ENCODE measurements at places on chromosomes 3 and 15.

DNA sequence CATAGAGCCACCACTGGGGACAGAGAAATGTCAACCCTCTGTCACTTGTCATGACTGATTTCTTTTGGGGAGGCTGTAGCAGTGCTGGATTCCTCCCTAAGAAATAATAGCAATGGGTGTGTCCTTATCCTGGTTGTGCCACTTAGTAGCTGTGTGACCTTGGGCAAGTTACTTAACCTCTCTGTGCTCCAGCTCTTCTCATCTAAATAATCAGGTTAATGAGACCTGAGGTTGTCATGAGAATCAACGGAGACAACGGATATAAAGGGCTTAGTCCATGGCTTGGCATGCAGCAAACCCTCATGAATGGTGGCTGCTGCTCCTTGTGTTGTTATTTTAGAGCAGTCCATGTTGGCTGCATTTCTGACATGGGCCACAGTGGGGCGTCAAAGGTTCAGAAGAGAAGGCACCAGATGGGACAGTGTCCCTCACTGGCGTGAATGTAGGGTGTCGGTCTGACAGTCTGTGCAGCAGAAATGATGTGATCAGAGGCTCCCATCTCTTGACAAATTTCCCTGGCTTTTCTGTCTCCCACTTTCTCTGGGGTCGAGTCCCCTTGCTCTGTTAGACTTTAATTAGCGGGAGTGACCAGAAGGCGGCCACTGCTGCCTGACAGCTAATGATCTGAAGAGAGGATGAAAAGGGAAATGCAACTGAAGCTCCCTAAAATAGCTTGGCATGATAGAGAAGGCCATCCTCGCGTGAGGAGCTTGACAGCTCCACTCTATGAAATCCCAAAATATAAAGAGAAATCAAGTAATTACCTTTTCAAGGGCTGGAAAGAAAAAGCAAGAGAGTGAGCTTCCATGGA, 209.4 kb downstream of the CADPS start:
- no peak for DNase-seq

DNA sequence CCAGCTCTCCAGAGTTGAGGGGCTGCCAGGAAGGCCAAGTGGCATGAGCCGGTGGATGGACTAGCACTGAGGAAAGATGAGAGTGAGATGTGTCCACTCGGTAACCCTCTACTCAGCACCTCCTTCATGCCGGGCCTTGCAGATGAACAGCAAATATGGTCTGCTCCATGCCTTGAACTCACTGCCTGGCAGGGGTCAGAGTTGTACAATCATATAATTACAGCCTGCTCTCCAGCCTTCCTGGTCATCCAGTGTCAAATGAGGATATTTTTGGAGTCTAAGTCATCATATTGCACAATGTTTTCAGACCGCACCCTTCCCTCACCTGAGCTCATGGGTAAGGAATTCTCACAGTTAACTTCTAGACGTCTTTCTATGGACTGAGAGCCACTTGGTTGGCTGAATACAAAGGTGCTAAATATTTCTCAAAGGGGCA, 4.9 kb downstream of the MGLL start:
- DNase-seq: no peak

GRCh38 chr3:144394032-144394431, 422.4 kb downstream of the DIPK2A start:
- no peak for DNase-seq

GRCh38 chr3:74149466-74149865, 465.0 kb downstream of the CNTN3 start:
- DNase-seq: no peak

DNA sequence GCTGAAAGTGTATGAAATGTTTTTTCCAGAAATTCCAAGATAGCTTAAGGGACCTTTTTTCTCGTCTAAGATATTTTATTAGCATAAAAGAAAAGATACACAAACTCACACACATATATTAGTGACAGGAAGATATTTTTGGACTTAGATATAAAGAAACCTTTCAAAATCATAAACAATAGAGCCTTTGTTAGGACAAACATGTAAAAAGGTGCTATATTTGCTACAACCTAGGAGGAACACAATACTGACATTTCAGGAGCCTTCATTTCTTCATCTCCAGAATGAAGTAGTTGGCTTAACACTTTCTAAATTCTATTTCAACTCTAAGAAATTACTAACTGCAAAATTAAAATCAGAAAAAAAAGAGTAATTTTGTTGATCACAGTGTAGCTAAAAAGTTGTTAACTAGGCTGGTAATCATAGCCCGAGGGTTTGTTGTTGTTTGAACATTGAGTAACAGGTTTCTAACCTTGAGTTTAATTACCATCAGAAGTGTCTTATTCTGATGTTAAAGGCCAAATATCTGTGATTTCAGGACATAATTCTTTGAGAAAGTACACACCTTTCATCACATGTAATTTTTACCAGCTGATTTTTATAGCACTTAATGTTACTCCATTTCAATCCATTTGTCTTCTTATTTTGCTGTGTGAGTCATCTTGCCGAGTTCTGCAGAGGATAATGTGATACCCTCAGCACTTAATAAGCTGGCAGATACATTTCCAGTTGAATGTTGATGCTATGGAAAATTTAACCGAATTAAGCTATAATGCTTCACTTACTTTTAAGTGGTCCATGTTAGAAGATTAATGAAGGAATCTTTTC, 97.3 kb downstream of the MBNL1 start:
- no peak for DNase-seq

GRCh38 chr3:64730681-64731080, 42.9 kb upstream of the ADAMTS9 start:
- DNase-seq: no peak

- no peak for DNase-seq
Observed at GRCh38 chr3:4712109-4712508, 219.0 kb downstream of the ITPR1 start.

GRCh38 chr15:70252056-70252950, 154.6 kb upstream of the TLE3 start:
- DNase-seq: no peak

DNA sequence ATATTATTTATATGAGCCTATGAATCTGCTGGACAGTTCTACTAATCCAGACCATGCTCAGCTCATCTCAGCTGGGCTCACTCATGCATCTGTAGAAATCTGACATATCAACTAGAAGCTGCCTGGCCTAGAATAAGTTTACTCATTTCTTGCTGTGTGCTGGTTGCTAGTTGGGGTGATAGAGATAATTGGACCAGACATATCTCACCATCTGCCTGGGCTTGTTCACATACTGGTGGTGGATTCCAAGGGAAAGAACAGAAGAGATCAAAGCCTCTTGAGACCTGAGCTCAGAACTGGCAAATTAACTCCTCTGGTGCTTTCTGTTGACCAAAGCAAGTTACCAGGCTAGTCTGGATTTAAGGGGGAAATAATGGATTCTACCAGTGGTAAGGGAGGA, 109.1 kb downstream of the NSUN3 start:
- DNase-seq: no peak

- DNase-seq: no peak
Observed at GRCh38 chr3:113695431-113695785, 1.0 kb downstream of the USF3 start.

DNA sequence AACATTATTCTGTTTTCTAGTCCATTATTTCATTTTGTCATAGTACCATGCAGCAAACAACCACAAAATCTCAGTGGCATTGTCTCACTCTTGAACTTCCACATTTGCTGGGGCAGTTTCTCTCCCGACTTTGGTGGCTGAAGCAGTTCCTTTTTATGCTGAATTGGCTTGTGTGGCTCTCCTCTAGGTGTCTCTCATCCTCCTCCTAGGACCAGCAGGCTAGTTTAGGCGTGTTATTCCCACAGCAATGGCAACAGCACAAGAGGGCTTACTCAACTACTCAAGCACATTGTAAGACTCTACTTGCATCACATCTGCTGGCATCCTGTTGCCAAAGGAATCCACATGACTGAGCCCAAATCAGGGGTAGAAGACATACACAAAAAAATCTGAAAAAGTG, 201.8 kb upstream of the KCNH8 start:
- no peak for DNase-seq

- no peak for DNase-seq
Observed at GRCh38 chr3:117696851-117697407, 987.4 kb downstream of the TUSC7 start.

- DNase-seq: no peak
Observed at GRCh38 chr3:177307826-177308225, 110.5 kb upstream of the TBL1XR1 start.

DNA sequence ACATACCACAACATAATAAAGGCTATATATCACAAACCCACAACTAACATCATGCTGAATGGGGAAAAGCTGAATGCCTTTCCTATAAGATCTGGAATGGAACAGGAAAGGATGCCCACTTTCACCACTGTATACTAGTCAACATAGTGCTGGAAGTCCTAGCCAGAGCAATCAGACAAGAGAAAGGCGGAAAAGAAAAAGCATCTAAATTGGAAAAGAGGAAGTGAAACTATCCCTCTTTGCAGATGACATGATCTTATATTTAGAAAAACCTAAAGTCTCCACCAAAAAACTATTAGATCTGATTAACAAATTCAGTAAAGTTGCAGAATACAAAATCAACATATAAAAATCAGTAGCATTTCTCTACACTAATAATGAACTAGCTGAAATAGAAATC, 14.6 kb upstream of the PIK3CA start:
- no peak for DNase-seq

GRCh38 chr3:184656829-184657681, 54.8 kb downstream of the MAGEF1 start:
- DNase-seq: no peak

DNA sequence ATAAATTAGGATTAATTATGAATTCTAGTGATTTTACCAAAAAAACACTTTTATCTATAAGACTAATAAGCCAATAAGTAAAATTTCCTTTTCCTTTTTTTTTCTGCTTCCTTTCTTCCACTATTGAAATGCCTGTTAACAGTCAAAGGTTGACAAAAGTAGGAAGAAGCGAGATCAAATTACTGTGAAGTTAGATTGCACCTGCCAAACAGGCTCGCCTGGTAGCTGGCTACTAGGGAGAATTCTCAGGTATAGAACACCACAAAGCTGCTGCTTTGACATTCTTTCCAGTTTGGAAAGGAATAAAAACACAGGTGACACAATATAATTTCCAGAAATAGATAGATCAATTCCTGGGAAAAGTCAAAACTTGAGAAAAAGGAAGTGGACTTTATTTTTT, 749.0 kb downstream of the NSUN3 start:
- DNase-seq: no peak

DNA sequence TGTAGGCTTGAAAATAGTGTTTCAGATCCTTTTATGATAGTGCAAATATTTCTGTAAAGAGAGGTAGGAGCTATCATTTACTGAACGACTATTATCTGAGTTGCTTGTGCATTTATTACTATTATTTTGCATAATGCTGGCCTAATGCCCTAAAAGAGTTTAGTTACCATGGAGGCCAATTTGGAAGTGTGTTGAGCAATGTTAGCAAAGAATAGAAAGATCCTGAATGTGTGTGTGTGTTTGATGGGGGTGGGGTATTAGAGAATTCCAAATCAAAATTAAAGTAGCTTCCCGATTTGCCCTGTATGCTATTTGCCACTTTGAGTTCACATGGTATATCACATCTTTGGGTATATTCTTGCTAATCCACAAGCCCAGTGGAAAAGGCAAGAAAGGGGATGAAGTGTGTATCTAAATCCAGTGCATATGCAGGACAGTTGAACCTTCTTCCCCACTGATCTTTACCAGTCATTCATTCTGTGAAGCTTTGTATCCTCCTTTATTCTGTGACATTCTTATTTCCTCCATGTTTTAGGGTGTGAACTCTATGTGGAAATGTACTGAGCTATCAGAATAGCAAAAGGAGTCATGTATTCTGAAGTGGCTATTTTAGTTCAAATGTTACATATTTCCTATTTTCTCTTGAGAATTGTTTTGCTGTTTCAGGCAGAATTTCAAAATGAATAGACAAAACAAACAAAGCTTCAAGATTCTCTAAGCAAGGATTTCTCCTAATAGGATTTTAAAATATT, 45.7 kb upstream of the PLSCR5 start:
- DNase-seq: no peak

GRCh38 chr3:189967254-189967865, 153.3 kb downstream of the P3H2 start:
- DNase-seq: no peak

- DNase-seq: no peak
Observed at GRCh38 chr3:34676436-34676835, 878.0 kb downstream of the PDCD6IP start.

DNA sequence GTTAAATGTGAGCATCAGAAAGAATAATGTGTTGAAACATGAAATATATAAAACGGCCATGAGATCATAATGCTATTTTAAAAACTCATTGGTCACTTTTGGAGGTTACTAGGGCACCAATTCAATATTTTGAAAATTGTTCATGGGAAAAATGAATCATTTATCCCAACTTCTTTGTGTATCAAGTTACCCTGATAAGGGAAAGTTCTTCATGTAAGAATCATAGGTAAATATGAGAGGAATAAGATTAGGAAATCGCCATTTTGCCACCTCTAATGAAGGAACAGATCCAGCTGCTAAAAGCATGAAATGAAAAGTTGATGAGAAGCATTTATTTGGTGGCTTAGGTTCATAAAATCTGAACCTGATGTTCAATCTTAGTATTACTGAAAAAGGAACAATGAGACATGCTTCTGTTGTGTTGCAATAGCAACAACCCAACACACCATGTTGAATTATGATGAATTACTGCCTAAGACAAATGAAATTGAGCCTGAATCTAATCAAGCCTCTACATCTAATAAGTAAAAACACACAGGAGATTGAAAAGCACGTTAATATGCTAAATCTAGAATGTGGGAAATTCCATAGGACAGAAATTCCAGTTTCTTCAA, 32.5 kb downstream of the ABHD5 start:
- no peak for DNase-seq

- DNase-seq: no peak
Observed at GRCh38 chr3:100899440-100900091, 93.7 kb downstream of the ABI3BP start.

GRCh38 chr3:184255291-184256039, 5.9 kb downstream of the CAMK2N2 start:
- DNase-seq: no peak

- no peak for DNase-seq
Observed at GRCh38 chr3:180352261-180352660, 249.7 kb upstream of the TTC14 start.

- DNase-seq: no peak
Observed at GRCh38 chr15:39797407-39797806, 14.8 kb upstream of the FSIP1 start.

GRCh38 chr3:177603148-177603603, 405.9 kb upstream of the TBL1XR1 start:
- DNase-seq: no peak

GRCh38 chr3:126891141-126891540, 91.8 kb upstream of the PLXNA1 start:
- DNase-seq: no peak

GRCh38 chr3:184953401-184953800, 141.4 kb downstream of the VPS8 start:
- no peak for DNase-seq

- DNase-seq: no peak
Observed at GRCh38 chr3:13345772-13346171, 74.3 kb downstream of the NUP210 start.

DNA sequence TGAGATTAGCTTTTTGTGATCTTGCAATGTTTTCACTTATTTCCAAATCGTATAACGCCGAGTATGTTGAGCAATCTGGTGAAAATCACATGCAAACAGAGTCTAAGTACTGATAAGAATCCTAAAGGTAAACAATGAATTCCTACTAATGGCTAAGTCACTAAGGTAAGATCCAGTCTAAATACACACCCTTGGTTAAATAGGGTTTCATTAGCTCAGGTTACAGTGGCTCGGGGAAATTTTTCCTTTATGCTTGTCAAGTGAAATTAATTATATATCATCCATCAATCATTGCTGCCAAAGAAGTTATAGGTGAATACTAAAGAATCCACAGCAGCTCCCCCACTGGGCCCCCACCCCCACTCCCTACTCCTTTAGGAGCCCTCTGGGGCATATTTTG, 139.3 kb downstream of the SOX2 start:
- DNase-seq: no peak

All from stimulated activated CD4-positive, alpha-beta T cell treated with anti-CD3 and anti-CD28 coated beads, Interleukin-1b, Interleukin-23, amount 100 ng/mL, for 1 hour (primary cell).